Stimulated activated CD4-positive, alpha-beta T cell treated with anti-CD3 and anti-CD28 coated beads, Interleukin-1b, Interleukin-23, amount 100 ng/mL, for 1 hour (primary cell): ENCODE measurements at places on chromosomes 5 and 9.

DNA sequence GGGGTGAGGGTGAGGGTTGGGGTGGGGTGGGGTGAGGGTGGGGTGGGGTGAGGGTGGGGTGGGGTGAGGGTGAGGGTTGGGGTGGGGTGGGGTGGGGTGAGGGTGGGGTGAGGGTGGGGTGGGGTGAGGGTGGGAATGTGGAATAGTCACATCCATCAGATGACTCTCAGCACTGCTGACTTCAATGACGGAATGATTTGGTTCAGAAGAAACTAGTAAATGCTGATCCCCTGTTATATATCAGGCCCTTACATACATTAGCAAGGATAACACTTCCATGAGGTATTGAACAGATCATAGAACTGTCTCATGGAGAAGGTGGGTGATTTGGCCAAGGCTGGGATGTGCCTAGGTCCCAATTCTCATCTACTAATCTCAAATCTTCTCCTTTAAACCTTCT, 24.5 kb upstream of the C5orf47 start:
- DNase-seq = no peak

- no peak for DNase-seq
Measured at GRCh38 chr5:131245948-131246347, 17.9 kb upstream of the CDC42SE2 start.

GRCh38 chr5:7039074-7039473, 325.8 kb downstream of the TENT4A start:
- DNase-seq = no peak

- no peak for DNase-seq
Measured at GRCh38 chr5:29054282-29054681, 2015.9 kb upstream of the CDH9 start.

DNA sequence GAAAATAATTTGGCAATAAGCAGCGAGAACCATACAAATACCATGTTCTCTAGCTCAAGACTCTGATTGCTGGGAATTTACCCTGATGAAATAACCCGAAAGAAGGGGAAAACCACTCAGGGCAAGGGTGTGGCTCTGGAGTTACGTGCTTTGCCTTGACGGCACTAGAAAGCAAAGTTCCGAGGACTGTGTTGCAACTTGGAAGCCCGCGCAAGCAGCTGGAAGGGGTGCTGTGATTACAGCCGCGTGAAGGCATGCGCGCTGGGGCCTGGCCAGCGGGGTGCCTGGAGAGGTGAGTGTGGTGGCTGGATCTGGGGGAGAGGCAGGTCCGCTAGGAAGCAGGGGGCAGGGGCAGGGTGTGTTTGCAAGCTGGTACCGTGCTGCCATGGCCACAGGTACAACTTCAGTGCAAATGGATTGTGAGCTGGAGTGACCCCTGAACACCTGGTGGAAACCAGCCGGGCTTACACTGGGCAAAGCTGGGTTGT, 52.6 kb upstream of the CNOT6 start:
- no peak for DNase-seq

DNA sequence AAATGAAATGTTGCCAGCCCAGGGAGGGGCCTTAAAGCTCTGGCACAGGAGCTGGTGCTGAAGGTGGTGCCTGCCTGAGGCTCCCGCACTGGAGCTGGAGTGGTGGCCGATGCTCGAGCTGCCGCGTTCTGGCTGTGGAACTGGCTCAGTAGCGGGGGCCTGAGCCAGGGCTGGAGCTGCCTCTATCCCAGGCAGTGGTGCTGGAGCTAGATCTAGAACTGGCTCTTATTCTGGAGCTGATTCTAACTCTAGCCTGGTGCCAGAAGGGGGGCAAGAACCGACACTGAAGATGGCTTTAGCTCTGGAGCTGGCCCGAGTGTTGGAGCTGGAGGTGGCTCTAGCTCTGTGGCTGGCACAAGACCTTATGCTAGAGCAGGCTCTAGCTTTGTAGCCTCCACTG, 19.2 kb downstream of the OBP2B start:
- no peak for DNase-seq

DNA sequence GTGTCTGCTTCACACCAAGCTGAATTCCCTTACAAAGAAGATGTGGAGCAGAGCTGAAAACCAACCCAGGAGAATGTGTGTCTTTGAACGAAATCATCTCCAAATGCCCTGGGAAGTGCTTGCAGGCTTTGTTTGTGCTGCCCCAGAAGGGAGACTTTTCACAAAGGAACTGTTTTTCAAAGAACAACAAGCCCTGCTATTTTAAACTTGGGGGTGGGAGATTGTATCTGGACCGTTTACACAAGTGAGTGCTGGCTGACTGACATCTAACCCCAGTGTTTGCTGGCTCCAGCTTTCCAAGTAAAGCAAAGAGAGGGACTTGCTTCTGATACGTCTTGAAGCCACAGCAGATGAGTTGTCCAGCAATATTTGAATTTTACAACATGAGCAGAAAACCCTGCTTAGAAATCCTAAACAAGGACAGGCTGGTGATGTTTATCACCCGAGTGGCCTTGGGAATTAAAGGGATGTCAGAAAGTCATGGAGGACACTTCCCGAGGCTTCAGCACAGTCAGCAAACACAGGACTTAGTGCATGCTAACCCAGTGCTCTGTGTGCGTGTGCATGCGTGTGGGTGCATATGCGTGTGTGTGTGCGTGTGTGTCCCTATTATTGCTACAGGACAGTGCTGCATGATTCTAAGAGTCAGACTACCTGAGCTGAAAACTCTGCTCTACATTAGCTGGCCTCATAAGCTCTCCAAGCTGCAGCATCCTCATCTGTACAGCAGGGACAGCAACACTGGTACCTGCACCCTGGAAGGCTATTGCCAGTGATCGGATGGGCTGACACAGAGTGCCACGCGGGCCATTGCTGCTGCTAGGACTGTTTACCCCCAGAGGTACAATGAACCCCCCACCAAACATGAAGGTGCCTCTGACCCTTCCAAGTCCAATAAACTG, 1.4 kb downstream of the ADAMTS12 start:
- no peak for DNase-seq

DNA sequence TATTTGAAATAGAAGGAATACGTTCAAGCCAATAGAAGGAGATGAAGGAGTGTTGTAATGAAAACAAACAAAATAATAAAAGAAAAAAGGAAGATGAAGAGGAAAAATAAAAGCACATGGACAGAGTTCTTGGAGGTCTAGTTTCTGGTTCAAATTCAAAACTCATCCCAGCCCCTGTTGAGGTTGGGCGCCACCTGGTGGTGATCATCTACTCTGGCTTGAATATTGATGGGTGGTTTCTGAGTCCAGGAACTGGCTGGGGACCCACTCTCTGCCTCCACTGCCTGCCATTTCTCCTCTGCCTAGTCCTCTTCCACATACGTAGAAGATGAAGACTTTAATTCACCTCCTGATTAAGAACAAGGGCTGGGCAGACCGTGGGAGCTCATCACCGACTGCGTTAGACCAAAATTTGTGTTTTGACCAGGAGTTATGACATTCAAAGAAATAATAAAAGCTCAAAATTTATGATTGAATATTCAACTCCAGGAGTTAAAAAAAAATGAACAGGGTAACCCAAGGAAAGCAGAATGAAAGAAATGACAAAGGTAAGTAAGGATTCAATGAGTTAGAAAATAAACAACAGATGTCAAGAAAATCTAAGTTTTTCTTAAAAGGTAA, 99.0 kb upstream of the SLC1A3 start:
- peak; percentile 37 for DNase-seq

GRCh38 chr5:5335107-5335506, 87.4 kb upstream of the ICE1 start:
- no peak for DNase-seq

GRCh38 chr9:5749306-5749705, 83.6 kb downstream of the ERMP1 start:
- DNase-seq = no peak

- no peak for DNase-seq
Measured at GRCh38 chr5:114176356-114176755, 185.5 kb upstream of the KCNN2 start.

DNA sequence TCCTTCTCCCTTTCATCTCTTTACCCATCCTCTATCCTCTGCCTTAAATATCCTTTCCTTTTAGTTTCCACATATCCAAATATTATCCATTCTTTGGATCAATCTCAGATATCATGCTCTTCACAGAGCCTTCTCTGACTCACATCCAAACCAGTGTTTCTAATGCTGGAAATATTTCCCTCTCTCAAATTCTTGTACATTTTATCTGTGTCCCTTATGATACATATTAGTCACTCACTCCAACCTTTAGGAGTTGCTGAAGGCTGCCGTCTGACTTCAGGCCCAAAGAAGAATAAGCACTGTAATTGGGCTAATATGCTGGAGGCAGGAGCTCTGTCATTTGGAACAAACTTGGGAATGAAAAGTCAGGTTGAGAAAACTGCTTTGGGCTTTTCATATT, 156.4 kb upstream of the RUSC2 start:
- no peak for DNase-seq

DNA sequence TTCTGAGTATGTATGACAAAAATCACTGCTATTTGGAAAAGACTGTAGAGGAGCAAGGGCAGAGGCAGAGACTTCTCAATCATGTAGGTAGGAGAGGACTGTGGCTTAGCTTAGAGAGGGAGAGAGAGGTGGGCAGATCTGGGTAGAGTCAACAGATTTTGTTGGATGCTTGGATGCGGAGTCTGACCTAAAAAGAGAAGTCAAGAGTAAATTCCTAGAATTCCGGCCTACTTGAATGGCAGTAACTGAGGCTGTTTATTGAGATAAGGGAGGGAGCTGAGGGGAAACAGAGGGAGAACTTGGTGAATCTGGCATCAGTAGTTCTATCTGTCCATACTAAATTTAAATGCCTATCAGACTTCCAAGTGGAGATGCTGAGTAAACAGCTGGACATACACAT, 2.4 kb downstream of the TICAM2 start:
- DNase-seq = no peak

- no peak for DNase-seq
Measured at GRCh38 chr9:117779760-117780159, 75.6 kb downstream of the TLR4 start.

GRCh38 chr5:145943674-145944121, 7.3 kb downstream of the SH3RF2 start:
- no peak for DNase-seq

DNA sequence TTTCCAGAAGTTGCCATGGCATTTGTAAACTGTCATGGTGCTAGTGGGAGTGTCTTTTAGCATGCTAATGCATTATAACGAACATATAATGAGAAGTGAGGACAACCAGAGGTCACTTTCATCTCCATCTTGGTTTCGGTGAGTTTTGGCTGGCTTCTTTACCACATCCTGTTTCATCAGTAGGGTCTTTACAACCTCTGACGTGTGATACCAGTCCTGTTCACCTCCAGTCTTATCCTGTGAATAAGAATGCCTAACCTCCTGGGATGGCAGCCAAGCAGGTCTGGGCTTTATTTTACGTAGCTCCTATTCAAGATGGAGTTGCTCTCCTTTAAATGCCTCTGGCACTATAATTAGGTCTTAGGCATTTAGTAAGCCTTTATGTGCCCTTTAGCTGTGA, 20.4 kb upstream of the RFK start:
- DNase-seq = no peak

DNA sequence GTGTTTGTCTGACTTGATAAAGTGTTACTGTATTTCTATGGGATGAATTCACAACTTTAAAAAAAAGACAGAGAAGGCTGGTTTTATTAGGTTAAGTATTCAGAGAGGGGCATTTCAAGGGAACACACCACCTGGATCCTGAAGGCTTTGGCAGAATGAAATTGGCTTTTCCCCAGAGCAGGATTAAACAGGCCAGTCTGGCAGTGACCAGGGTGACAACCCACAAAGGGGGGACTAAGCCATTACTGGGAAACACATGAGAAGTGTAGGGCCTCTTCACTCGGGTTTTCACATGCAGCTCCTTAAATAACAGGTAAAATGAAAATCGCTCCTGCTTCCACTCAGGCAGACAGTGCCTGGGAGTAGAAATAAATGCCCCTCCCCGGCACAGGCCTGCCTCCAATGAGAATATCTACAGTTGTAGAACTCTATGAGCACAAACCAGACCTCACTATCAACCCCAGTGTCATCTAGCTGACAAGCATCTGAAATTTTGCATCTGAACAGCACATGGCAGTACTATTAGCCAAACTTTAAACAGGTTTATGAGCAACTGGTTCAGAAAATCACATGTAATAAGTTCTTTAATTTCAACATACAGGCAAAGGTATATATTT, 85.8 kb downstream of the LHFPL2 start:
- DNase-seq = no peak

DNA sequence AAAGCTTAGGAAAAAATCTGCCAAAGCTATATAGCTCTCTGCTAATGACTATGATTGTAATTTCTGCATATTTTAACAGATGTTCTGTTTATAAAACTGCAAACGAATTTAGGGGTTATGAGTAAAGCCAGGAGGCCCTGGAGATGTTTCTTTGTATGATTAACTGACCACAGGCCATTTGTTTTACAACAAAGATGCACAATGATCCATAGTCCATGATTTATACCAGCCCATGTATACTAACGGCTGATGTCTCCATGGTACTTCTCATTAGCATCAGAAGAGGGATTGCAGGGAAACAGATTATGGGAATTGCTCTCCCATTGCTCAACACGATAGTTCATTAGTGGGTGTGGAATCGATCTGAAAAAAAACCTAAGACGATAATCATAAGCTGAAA, 78.9 kb downstream of the PPP2R2B start:
- DNase-seq = no peak

DNA sequence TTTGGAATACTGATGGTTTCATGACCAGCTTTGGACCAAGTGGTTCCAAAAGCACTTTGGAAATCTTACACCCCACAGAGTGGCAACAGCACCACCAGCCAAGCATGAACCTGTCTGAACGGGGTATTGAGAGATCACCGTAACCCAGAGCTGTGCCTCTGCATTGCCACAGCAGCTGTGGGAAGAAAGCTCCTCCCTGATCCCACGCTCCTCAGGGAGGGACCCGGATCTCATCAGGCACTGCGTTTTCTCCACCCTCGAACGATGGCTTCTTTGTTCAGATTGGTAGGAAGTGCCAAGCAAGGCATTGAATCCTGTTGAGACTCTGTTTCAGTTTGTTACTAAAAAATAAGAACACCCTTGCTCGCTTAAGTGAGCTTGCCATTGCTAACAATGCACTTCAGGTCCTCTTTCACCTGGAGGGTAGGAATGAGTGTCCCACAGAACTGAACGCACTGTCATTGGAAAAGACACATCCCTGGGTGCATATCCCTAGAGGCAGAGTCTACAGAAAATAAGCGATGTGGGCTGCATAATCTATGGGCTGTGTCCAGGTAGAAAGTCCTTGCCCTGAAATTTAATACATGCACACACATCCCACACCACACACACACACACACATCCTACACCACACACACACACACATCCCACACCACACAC, 118.0 kb upstream of the ICE1 start:
- DNase-seq = no peak
